ENCODE measurements at places on chromosomes 5 and 9. TPM values are rescaled to one million over a fixed set of nuclear protein-coding genes. Genes with fewer than 3 reads are reported as not detected.

DNA sequence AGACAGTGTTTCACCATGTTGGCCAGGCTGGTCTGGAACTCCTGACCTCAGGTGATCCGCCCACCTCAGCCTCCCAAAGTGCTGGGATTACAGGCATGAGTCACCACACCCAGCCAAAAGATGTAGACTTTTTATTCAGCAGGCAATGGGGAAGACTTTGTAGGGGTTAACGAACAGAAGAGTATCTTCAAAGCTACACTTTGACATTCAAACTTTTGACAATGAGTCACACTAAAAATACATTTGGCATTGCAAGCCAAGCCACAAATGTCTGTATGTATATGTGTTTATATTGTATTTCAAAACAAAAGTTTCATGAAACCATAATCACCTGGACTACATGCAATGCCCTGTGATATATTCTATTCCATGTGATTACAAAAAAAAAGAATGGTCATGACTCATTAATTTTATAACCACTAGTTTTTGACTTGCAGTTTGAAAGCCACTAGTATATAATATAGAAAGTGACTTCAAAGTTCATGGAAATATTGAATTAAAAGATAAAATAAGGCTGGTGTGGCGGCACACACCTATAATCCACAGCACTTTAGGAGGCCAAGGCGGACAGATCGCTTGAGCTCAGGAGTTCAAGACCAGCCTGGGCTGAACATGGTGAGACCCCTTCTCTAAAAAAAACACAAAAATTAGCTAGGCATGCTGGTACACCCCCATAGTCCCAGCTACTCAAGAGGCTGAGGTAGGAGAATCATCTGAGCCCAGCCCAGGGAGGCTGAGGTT, 8.3 kb downstream of the DIMT1 start:
- no peaks in the 10 kb centered on the region for H3K27me3 ChIP-seq
- H3K36me3 ChIP-seq, result peaks cover 21% of the 10 kb centered on the region
- no peak overlapping the region for H3K4me3 ChIP-seq
- H3K4me1 ChIP-seq, result no peaks in the 10 kb centered on the region
- peak overlapping the region; percentile 20 for H3K27ac ChIP-seq

MORN5 gene
- 0.57 TPM for total RNA-seq

GRCh38 chr5:56698463-56699381, 116.6 kb upstream of the MAP3K1 start:
- no peak overlapping the region for H3K4me3 ChIP-seq
- peaks cover 11% of the 10 kb centered on the region for H3K27me3 ChIP-seq
- peak overlapping the region; percentile 18 for H3K27ac ChIP-seq
- DNase-seq, result no peak
- H3K36me3 ChIP-seq, result no peaks in the 10 kb centered on the region

ABCA1 gene
- total RNA-seq, result 34.1 TPM

LVRN gene
- total RNA-seq, result 0.24 TPM

DNA sequence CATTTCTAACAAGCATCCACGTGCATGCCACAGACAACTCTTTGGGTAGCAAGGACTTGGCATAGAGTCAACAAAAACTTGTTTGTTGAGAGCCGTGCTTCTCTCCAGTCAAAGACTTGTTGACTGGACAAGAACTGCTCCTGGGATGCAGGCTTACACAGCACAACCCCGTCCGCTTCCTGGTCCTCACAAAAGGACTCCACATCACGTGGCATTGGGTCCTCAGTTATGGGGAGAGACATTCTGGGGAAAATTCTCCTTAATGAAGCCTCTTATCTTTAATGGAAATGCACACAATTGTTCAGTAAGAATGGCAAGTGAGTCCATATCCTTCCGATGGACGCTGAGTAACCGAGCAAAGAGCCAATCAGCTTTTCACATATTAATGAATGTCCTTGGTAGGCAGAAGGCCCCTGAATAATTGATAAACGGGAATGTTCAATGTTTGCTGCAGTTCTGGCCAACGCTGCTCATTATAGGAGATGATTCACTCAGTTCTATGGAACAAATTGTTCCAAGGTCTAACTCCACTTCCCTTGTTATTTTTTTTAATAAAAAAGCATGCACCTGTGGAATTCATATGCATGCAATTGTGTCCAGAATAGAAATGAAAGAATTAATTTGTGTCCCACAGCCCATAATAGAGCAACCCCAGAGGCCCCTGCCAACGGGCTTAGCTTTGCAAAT, 97.0 kb upstream of the ZNF366 start:
- DNase-seq, result no peak
- peaks cover 19% of the 10 kb centered on the region for H3K27me3 ChIP-seq
- H3K27ac ChIP-seq, result no peak overlapping the region
- no peak overlapping the region for H3K4me3 ChIP-seq
- no peaks in the 10 kb centered on the region for H3K4me1 ChIP-seq
